Sigmoid colon (tissue), 7 donors: ENCODE measurements at places on chromosomes 5 and 9. TPM values are rescaled to one million over a fixed set of nuclear protein-coding genes. Genes with fewer than 3 reads are reported as not detected.
A peak's percentile ranks its signal among the peaks of the same experiment; 100 is the strongest.

- DNase-seq: peak; percentile 37
These were observed 95.1 kb downstream of the SH3TC2 start for GRCh38 chr5:148967783-148968182.

DNA sequence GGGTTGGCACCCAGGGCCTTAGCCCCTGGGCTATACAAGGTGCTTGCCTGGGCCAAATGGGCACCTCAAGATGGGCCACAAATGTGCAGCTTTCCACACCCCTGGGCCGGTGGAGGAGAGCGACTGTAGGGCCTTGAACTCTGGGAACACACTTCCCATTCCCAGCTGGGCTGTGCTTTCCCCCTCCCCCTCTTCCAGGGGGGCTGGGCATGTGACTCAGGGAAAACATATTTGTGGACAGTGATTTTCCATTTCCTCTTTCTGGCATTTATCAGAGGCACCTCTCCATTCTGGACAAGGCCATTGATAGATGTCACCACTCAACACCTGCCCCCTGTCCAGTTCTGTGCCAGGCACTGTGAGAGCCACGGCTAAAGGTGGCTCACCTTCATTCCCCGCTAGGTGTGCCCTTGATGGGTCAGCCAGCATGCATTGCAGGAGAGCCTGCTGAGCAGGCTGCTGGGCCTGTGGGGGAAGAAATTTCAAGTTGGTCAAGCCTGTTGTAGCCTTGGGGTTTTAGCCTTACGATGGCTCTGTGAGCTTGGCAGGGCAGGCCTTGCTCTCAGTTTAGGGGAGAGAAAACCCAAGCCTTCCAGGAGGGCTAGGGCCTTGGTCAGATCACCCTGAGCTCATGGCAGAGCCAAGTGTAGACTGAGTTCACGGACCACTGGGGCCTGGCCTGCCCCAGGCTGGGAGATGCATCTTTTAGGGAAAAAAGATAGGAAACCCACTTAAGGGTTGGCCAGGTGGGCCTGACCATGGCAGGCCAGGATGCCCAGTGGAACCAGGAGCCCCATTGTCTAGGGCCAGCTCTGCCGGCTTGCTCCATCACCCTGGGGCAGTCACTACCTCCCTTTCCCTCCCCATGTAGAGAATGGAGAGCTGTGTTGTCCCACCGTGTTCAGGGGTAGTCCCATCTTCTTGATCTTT lies 113.9 kb downstream of the DAB2IP start:
- peak; percentile 81 for DNase-seq

DNA sequence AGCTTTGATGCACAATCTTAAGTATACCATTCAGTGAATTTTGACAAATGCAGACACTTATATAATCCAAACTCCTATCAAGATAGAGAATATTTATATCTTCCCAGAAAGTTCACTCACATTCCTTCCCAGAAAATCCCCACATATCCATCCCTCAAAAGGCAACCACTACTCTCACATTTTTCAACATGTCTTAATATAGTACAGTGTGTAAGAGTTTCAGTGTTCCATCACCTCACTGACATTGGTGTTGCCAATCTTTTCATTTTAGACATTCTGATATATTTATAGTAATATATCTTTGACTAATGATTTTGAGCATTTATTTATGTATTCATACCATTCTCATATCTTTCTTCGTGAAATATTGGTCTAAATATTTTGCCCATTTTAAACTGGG lies 38.1 kb upstream of the JAK2 start:
- no peak for DNase-seq

SOHLH1 gene
- total RNA-seq: not detected

DNA sequence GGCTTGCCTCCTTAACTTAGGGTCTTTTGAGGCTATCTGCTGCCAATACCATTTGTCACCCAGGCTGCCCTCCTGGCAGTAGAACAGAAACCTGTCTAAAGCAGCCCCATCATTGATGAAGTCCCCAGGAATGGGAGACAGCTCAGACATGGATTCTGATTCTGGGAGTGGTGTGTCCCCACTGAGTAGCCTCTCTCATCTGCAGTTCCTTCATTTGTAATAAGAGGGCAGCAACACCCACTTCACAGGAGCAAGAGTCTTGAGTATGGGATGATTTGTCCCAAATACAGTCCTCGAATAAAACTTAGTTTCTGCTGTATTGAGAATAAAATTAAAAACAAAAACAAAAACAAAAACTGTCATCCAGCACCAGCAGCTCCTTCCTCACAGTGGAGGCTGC lies 167.6 kb downstream of the ASTN2 start:
- no peak for DNase-seq
